ENCODE measurements at places on chromosomes 4 and X.

GRCh38 chr4:38152305-38152704 lies 192.1 kb downstream of the PTTG2 start:
- no peak for DNase-seq

DNA sequence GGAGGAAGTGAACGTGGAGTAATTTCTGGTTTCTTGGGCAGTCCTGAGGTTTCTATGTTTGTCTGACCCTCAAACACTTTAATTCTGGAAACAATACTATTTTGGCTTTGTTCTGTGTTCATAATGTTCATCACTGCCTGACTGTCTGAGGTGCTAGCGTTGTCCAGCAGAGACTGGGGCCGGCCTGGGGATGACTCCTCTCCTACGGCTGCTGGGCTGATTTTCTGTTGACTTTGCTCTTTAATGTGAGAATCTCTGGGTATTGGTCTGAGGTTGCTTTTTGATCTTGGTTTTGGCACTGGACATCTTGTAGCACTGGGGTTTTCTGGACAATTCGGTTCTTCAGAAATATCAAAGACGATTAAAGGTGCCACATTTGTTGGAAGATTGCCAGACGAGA lies 75.8 kb downstream of the RPS3A start:
- DNase-seq: no peak

- DNase-seq: no peak
Measured at GRCh38 chr4:165668694-165669093, 204.3 kb upstream of the TLL1 start.

DNA sequence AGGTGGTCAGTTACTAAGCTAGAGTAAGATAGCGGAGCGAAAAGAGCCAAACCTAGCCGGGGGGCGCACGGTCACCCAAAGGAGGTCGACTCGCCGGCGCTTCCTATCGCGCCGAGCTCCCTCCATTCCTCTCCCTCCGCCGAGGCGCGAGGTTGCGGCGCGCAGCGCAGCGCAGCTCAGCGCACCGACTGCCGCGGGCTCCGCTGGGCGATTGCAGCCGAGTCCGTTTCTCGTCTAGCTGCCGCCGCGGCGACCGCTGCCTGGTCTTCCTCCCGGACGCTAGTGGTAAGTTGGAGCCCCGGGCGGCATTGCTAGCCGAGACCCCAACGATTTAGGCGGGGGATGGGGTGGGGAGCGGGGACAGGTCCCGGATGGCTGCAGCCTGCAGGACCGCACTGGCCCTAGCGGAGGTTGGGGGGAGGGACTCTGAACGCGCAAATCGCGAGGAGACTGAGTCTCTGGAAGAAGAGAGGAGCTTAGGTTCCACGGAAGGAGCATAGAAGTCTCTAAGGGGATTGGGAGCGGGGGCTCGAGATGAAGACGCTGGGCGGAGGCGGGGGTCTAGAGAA lies 573 bp downstream of the HTR2C start:
- DNase-seq: no peak

DNA sequence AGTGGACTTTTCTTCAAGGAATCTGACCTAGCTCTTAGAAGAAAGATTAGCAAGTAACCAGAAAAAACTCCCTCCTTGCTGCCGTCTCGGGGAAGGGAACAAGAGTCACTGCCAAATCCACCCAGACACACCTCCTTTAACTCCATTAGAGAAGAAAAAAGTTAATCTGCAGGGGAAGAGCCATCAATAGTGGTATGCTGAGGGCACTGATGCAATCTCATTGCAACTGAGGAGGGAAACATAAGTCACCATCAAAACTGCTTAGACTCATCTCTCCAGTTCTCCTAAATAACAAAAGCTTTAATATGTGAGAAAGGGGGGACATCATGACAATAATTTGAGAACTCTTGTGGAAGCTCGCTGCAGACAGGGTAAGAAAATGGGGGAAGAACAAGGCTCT lies 49.3 kb upstream of the MAGED4B start:
- no peak for DNase-seq

- DNase-seq: no peak
Measured at GRCh38 chr4:118313098-118313497, 39.7 kb downstream of the PRSS12 start.

DNA sequence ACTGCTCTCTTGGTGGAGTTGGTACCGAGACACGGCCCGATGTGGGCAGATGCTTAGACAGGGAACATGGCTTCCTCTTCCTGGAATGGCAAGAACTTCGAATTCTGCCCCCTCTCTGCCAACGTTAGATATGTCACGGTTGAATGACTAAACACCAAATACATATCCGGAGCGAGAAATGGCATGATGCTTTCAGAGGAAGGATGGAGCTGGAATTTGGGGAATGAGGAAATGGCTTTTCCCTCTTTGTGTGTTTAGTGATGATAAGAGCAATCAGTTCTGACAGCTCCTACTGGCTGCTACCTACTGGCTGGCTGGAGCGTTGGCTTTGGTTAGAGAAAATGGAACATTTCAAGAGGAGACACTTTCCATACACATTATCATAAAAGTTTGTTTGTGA lies 140.0 kb downstream of the DHRSX start:
- DNase-seq: no peak

- DNase-seq: no peak
Measured at GRCh38 chr4:182042945-182043344, 200.3 kb upstream of the TENM3 start.

DNA sequence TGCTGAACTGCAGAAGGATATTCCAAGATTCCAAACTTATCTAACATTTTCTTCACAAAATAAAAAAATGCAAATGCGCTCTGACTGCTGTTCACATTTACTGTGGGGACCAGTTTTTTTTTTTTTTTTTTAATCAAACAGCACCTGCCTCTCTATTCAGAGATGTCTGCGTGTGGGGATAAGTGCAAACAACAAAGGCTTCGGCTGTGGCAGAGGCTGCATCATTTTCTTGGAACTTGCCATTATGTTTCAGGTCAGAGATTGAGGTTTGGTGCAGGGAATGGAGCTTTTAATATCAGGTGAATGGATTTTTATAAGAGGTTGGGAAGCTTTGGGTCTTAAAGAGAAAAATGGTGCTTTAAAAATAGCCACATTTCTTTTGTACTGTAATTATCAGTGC lies 78.2 kb upstream of the TET2 start:
- no peak for DNase-seq

DNA sequence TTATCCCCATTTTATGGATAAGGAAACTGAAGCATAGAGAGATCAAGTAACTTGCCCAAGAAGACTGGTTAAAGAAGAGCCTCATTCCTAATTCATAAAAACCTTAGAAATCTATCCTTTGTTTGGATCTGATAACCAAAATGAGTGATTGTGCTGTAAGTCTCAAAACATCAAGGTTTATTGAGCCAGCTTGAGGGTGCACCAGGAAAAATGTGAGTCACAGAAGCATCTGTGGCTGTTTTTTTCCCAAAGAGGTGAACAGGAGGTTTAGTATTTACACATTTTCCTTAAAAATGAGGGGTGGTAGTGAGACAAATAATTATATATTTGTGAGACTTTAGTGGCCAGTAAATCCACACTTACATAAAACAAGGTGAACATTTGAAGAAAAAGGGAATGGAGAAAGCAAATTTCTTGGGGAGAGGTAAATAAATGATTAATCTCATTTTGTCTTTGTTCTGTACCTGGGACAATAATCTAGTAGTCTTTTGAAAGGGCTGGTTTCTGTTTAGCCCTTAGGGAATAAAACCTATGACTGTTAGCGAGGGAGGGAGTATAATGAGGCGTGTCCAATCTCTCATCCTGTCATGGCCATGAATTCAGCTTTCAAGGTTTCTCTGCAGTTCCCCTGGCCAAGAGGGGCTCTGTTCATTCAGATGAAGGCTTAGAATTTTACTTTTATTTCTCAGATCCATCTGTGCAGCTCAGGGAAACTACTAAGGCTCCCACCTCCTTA lies 12.2 kb upstream of the FMR1 start:
- DNase-seq: no peak

- peak; percentile 22 for DNase-seq
Measured at GRCh38 chrX:118974908-118975671, 672 bp downstream of the LONRF3 start.

DNA sequence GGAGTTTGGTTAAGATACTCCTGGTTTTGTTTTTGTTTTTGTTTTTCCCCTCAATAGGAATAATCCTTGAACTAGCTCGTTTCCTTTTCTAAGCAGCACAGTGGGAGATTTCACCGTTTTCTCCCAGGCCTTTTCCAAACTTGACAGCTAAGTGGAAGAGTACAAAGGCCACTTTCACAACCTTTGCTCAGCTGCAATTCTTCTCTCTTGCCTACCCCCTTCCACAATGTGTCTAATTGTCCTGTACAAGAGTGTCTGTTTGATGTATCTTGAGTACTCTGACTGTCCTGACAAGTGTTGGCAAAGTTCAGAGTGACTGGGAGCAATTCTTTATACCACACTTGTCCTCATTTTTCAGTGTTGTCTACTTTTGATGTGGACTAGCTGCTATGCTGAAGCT lies 674.3 kb upstream of the AMOT start:
- no peak for DNase-seq

DNA sequence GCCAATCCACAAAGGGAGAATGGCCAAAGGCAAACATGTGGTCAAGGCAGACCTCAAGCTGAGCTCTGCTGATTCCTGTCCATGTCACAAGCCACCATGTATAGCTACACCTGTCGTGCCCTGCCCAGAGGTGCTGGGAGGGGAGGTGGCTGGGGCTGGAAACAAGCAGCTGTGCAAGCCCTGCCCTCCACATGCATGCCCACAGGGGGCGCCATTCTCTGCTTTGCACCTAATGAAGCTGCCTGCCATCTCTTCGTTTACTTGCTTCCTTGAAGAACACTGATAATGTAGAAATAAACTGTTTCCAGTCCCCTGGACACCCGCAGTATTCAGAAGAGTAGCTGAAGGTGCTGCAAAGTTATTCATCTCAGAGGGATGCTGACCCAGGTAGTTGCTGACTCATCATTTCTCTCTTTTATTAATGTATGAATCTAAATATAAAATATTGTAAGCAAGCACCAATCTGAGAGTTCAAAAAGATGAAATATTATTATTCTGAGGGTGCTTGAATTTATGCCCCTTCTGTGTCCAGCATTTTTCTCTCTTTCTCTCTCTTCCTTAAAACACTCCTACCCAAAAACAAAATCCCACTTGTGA lies 278.6 kb downstream of the ADGRA3 start:
- DNase-seq: no peak

- DNase-seq: no peak
Measured at GRCh38 chr4:16337936-16338335, 111.7 kb upstream of the TAPT1 start.

GRCh38 chr4:120977435-120977997 lies 55.0 kb upstream of the PRDM5 start:
- no peak for DNase-seq

DNA sequence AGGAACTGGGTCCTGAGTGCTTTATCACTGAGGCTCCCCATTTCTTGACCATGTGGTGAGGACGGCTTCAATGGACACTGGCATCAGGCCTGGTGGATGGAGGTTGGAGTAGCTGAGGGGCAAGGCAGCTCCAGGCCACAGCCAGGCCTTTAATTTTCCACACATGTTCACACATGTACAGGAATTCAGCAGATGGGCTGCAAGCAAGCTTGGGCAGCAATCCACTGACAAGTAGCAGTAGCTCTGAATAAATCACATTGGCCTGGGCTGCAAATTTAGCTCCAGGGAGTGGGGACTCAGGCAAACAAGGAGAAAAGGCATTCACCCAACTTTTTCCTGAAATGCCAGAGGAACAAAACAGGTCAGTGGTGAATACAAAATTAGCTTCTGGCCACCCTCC lies 107.8 kb upstream of the SCML1 start:
- DNase-seq: no peak

DNA sequence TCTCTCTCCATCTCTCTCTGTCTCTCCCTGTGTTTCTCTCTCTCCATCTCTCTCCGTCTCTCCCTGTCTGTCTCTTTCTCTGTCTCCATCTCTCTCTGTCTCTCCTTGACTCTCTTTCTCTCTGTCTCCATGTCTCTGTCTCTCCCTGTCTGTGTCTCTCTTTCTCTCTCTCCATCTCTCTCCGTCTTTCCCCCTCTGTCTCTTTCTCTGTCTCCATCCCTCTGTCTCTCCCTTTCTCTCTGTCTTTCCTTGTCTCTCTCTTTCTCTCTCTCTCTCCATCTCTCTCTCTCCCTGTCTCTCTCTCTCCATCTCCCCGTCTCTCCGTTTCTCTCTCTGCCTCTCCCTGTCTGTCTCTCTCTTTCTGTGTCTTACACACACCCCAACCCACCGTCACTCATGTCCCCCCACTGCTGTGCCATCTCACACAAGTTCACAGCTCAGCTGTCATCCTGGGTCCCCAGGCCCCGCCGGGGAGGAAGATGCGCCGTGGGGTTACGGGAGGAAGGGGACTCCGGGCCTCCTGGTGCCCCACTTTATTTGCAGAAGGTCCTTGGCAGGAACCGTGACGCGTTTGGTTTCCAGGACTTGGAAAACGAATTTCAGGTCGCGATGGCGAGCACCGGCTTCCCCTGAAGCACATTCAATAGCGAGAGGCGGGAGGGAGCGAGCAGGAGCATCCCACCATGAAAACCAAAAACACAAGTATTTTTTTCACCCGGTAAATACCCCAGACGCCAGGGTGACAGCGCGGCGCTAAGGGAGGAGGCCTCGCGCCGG lies 1.2 kb upstream of the SHOX start:
- no peak for DNase-seq

- no peak for DNase-seq
Measured at GRCh38 chr4:10108818-10109783, 7.5 kb downstream of the WDR1 start.

GRCh38 chr4:17807446-17807845 lies 3.1 kb downstream of the DCAF16 start:
- DNase-seq: no peak

DNA sequence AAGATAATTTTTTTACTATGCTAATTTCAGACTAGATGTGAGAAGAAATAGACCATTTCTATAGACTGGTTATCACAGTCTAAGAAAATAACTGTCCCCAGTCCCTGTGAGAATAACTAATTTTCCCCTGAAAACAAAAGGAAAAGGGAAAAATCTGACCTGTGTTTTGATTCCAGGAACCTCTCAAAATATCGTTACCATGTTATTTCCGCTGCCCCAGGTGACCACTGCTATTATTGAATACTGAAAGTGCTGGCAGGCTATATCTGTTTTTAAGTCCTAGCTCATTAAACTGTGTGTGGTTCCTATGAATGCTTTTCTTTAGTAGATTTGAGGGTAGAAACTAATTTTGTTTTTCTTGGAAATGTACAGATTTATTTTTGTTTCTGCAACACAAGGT lies 83.6 kb downstream of the GAB1 start:
- DNase-seq: no peak

DNA sequence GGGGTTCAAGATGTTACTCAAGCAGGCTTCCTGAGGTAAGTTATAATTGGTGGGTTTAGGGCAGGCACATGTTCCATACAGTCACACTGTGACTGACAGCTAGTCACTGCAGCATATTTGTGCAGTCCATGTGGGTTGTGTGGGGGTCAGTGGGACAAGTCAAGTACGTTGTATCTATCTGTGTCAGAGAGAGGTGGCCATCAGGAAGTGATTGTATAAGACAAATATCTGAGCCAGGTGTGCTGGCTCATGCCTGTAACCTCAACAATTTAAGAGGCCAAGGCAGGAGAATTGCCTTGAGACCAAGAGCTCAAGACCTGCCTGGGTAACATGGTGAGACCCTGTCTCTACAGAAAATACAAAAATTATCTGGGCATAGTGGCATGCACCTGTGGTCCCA lies 509.3 kb downstream of the CENPC start:
- no peak for DNase-seq

- DNase-seq: no peak
Measured at GRCh38 chrX:123324625-123325024, 140.5 kb downstream of the GRIA3 start.

Data from stimulated activated CD4-positive, alpha-beta T cell treated with anti-CD3 and anti-CD28 coated beads, TNF-alpha, amount 100 ng/mL, for 1 hour (primary cell).